Upper lobe of right lung (tissue), 1 donor: ENCODE measurements at places on chromosomes 2 and 18. TPM values are rescaled to one million over a fixed set of nuclear protein-coding genes. Genes with fewer than 3 reads are reported as not detected.

The CYB5A gene
- 399 TPM for total RNA-seq

The MROH2A gene
- total RNA-seq, result not detected

The PRKCE gene
- 65.6 TPM for total RNA-seq

The RBM44 gene
- total RNA-seq, result 1.8 TPM

The DUSP2 gene
- 4.4 TPM for total RNA-seq

The FHOD3 gene
- 1.9 TPM for total RNA-seq

The PNO1 gene
- 12.0 TPM for total RNA-seq

DNA sequence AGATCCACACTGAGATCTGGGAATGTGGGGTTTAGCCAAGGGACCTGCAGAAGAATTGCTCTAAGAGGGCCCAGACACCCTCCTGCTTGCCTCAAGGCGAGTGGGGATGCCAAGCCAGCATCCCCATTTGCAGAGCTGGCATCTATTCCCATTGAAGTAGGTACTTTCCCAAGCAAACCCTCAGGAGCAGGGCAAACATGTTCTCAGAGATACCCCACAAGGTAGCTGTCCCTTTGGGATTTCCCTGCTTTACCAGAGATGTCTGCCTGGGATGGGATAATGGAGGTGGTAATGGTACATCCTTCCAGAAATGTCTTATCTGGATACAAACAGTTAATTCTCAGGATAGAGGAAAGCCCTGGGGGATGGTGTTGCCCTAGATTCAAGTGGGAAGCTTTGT, 51.2 kb downstream of the GYPC start:
- DNase-seq, result no peak

- DNase-seq, result no peak
Measured at GRCh38 chr2:15909157-15909556, 31.2 kb upstream of the MYCN start.

- peak; percentile 58 for DNase-seq
Measured at GRCh38 chr18:50558948-50559751, 737 bp upstream of the MAPK4 start.

DNA sequence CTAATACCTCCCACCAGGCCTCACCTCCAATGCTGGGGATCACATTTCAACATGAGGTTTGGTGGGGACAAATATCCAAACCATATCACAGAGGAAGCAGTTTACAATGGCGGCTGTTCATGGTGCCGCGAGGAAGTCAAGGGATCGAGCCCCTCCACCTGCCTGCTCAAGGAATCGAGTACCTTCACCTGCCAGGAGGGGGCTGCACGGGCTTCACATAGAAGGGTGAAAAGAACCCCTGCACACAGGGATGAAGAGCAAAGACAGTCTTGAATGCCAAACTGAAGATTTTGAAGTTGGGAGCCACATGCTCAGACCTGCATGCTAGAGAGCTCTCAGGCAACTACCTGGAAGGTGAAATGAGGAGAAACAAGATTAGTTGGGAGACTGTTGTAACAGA, 110.3 kb downstream of the KCNF1 start:
- no peak for DNase-seq

DNA sequence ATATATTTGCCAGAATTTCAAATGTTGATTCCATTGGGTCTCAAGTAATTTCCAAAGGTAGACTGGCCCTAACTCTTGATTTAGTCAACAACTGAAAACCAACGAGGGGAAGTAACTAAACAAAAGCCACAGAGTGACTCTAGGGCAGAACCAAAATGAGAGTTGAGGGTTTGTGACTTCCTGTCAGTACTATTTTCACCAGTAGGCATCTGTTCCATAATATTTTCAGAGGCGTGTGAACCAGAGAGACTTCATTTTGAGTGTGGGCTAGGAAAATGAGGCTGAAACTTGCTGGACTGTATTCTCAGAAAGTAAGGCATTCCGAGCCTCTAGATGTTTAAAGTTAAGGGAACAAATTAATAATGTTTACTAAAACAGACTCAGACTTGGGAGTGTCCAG, 70.6 kb downstream of the GDF7 start:
- no peak for DNase-seq

- no peak for DNase-seq
Measured at GRCh38 chr18:62446511-62446910, 76.3 kb upstream of the ZCCHC2 start.

DNA sequence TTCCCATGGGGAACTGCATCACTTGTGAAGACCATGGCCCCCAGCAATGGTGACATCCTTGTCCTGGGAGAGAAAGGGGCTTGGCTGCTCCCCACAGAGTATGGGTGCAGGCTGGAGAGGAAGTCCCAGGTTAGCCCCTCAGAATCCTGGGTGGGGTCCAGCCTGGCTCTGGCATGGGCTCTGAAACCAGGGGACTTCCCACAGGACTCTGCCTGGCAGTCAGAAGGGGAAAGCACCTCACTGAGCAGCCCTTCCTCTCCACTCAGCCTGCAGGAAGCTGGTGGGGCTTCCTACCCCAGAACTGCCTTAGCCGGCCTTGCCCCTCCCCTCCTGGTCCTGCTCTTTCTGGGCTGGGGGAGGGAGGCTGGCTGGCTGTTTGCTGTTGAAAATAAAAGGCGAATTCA, 3.7 kb downstream of the NEURL3 start:
- DNase-seq, result no peak

GRCh38 chr2:238441262-238442114, 14.8 kb downstream of the ASB1 start:
- no peak for DNase-seq

- no peak for DNase-seq
Measured at GRCh38 chr18:46182633-46183358, 78.6 kb downstream of the HAUS1 start.

DNA sequence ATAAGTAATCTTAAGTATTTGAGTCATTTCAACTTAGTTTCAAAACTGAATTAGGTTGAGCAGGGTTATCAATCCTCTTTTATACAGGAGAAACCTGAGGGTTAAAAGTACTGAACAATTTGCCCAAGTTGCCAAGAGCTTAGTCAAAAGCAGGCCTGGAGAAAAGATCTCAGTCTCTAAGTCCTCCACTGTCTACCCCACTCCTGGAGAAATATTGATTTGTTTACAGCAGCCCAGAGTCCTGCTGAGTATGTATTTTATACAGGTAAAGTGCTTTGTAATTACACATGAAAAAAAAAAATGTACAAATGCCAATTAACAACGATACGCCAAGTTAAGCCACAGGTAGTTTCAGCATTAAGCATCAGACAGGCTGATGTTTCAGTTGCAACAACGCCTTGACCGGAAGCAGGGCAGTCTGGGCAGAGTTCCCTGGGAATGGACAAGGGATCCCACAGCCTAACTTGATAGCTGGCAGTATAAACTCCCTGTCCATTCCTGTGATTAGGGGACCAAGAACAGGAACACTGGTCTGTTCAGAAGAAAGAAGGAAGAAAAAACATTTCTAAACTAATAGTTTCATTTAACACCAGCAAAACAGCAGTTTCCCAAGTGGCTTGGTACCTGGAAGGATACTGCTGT, 132.9 kb downstream of the MYO5B start:
- DNase-seq, result no peak
